NCI-H2171 treated with DMSO at 0.1 percent for 48 hours (cell line): ENCODE measurements at places on chromosomes 12 and 14.

GRCh38 chr12:120413901-120414695 is 23.8 kb upstream of the COX6A1 start:
- no peak for DNase-seq

DNA sequence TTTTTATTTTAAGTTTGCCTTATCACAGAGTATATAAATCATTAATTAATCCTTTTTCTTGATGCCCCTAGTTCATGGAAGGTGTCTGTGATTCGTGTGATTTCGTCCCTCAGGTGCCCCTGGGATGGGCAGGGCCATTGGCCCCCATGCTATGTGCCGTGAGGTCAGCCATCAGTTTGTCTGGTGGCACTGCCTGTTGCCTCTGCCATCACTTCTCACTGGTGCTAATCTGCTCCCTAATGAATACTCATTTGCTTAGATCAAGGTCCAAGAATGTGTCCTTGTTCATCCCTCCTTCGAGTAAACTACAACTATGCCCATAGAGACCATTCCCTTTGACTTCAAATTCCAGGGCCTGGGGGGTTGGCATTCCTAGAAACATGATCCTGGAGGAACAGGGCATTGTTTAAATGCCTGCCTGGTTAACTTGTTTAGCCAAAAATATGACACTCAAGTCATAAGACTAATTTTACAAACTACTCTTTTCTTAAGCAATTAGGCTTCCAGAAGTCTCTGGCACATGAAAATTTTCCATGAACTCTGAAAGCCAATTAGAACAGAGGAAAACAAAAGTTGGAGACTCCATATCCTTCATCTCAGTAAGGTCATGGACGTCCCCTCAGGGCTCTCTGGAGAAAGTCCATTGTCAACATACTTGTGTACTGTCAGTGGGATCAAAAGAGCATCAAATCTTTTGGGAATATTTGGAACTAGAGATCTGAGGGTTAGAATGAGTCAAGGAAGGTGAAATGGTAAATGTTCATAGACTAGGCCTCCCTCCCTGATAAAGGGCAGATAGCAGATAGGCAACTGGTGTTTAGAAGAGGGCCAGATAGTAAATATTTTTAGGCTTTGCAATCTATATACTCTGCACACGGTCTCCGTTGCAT is 90.9 kb upstream of the PLXNC1 start:
- no peak for DNase-seq

- no peak for DNase-seq
Measured at GRCh38 chr12:53328043-53328435, 6.6 kb upstream of the AAAS start.

GRCh38 chr12:76446090-76446489 is 97.9 kb upstream of the BBS10 start:
- no peak for DNase-seq

- no peak for DNase-seq
Measured at GRCh38 chr14:75884198-75884611, 97.6 kb downstream of the TGFB3 start.

DNA sequence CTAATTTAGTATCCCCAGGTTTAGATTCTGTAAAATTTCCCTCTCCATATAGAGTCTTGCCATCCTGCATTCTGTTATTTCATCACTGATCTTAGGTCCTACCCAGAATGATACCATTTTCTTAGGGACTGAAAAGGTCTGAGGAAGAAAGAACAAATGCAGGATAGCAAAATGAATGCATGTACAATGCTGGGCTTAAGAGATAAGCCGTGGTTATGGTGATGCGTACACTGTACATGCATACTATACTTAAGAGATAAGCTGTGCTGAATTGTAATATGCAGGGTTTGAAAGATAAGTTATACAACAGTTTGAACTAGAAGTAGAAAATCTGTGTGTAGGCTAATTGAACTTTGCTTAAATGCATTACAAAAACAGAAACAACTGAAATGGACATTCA is 416.2 kb downstream of the C12orf50 start:
- DNase-seq, result no peak

DNA sequence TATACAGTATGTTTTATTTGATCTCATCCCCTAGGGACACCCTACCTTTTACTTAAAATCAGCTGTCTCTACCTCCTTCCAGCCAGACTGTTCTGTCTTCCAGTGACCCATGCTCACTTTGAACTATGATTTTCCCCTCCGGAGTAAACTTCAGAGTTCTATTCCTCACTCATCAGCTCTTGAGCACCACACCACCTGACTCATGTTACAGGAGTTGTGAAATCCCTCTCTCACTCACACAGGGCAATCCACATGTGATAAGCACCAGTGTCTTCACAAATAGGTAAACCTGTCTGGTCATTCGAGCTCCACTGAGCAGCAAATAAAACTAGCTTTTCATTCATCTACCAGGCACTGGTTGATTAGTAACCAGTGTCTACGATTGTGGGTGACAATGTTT is 177.3 kb upstream of the BMP4 start:
- no peak for DNase-seq

DNA sequence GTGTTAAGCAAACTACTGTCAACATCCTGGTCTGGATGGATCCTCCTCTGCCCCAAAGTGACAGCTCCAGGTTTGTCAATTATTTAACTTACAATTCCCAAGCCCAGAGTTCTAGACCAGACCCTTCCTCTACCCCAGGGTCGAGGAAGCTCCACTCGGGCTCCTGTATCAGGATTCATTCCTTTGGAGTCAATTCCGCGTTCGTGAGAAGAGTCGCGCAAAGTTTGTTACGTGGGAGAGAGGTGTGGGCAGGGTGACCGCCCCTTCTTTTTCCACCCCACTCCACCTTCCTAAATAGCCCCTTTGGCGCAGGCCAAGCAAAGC is 479 bp downstream of the SEL1L start:
- DNase-seq, result no peak

DNA sequence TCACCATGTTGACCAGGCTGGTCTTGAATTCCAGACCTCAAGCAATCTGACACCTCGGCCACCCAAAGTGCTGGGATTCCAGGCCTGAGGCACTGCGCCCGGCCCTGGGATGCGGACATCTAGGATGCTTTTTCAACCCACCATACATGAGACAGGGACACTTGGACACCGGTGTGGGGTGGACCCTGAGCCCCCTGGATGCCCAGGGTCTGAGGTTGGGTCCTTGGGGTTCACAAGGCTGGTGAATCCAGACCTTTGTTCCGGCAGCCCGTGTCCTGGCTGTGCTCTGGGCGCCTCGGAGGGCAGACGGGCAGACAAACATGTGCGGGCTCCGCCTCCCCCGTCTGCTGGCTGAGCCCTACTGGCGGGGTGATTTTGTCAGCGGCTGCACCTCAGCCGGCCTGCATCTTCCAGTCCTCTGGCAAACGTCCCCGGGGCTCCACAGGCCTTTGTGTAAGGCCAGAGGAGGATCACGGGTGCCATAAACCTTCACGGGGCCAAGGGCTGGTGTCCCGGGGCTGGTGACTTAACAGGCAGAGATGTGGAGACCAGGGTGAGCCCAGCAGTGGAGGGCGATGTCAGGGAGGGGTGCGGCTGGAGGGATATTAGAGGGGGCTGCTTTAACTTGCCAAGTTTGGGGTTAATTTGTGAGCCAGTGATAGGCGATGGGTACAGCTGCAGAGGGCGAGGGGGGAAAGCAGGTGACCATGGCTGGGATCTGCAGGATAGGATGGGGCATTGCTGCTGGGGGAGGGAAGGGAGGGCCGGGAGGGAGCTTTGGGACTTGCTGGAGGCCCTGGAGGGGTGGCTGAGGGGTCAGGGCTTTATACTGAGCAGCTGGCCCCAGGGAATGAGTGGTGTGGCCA is 5.8 kb downstream of the ASPG start:
- DNase-seq, result no peak

- DNase-seq, result no peak
Measured at GRCh38 chr14:49880267-49881064, 12.4 kb upstream of the ARF6 start.

DNA sequence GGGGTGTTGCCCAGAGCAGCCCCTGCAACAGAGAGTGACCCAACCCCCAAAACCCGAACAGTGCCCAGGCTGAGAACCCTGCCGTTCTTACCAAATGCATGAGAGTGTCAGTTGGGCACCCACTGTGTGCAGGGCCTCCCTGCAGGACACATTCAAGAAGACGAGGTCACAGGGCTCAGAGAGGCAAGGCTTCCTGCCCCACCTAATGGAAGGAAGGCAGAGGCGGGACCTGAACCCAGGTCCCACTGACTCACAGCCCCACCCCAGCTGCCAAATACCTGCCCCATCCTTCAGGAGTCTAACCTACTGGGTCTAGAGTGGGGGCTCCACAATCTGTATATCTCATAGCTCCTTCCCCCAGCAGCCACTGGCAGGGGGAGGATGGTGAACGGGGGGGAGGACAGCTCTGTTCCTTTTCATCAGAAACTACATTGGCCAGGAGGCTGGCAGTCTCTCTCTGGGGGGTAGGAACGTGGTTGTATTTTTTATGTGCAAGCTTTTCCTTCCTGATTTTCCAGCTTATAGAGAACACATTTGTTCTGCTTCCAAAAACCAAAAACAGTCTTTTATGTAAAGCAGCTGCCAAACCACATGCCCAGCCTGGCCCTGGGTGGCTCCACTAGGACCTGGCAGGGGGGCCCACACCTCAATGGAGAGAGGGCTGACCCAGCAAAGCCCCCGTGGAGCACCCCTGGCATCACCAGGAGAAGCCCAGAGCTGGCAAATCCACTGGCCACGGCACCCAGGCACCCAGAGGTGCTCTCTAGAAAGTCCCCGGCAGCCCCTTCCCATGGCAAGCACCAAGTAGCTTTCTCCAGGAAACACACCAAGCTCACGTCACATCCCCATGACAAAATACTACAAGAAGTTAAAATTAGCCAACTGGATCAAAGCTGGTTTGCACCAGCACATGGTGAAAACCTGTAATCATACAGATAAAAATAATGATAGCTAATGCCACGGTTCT is 17.0 kb downstream of the NCOR2 start:
- DNase-seq, result peak; percentile 41

DNA sequence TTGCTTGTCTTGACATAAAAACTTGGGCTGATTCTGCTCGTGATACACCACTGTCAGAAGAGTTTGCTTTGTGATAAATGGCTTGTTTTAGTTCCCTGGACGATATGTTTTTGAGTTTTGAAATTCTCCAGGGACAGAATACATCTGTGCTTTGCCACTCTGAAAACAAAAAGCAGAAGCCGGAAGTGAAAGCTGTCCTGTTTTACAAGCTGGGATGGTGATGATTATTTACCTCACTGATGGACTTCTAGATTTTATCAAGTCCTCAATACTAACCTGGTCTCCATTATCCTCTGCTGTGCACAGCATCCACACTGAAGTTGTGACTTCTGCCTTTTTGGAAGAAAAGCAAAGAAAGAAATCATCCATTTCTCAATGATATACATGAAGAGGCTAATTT is 251.6 kb downstream of the TRHDE start:
- DNase-seq, result peak; percentile 49

DNA sequence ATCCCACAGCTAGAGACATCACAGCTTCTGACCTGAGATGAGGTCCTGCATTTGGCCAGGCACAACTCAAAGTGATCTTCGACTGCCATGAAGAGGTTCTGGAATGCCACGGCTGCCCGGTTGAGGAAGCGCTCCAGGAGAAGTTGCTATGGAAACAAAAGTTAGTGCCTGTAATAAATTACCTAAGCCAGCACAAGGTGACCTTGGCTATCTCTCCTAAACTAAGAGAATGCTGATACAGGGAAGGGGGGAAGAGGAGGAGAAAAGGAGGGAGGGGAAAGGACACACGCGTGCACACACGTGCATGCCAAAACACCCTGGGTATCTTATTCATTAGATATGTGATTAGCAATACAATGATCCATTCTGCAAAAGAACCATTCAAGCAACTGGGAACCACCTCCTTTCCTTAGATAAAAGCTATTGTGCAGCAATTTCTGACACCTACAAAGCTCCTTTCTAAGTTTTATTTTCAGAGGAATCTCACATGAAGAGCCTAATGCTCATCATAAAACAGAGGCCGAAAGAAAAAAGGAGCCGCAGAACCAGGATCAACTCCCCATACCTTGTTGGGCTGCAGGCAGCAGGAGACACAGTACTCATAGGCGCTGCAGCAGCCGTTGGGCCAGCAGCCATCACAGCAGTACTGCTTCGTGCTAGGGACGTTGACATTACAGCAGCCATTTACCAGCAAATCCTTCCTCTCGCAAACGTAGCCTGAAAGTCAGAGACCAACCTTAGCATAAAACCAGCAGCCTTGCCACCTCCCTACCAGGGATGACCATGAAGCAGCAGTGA is 17.9 kb downstream of the SPRING1 start:
- DNase-seq, result no peak

GRCh38 chr12:70849265-70849960 is 71.1 kb downstream of the PTPRR start:
- DNase-seq, result peak; percentile 5

GRCh38 chr12:57389033-57389432 is 41.8 kb downstream of the R3HDM2 start:
- DNase-seq, result no peak

DNA sequence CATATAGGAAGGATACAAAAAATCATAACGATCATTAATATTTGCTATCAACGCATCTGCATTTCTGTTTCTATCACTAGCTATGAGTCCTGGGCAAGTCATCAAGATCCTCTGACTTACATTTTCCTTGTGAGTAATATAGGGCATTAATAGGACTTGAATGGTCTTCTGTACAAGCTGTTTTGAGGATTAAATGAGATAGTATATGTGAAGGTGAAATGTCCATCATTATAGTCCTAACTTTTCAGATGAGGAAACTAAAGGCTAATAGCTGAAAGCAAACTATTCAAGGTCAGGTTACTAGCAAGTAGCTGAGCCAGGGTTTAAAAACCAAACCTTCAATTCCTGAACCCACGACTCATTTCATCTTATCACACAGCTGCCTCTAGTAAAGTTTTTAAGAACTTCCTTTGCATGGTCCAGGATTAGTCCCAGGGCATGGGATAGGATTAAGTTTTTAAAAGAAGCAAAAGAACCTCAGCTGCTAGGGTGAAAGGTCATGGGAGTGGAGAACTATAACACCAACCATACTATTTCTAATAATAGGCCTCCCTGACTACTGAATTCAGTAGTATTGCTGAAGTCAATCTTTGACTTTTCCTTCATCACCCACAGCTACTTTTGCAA is 101.4 kb upstream of the ADAMTS20 start:
- no peak for DNase-seq

- DNase-seq, result no peak
Measured at GRCh38 chr12:45637706-45638105, 91.8 kb upstream of the ARID2 start.

DNA sequence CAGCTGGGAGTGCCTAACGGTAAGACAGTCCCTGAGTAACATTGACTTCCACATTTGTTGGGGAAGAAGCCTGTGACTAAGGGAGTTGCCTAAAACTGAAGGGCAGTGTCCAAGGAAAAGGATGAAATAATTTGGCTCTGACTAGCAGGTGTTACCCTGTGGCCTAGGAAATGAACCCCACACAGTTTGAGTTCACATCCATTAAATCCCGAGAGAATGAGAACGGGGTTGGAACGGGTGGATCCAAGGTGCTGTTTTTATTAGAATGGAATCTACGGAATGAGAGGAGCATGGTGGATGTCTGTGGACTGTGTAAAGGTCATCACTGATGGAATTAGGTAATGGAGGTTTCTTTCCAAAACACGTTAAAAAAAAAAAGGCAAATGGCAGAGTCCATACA is 324.0 kb downstream of the MED13L start:
- no peak for DNase-seq
